ENCODE measurements at places on chromosomes 3 and 15.
A peak's percentile ranks its signal among the peaks of the same experiment; 100 is the strongest.

GRCh38 chr15:74191798-74192197, 10.8 kb downstream of the STRA6 start:
- DNase-seq: no peak

DNA sequence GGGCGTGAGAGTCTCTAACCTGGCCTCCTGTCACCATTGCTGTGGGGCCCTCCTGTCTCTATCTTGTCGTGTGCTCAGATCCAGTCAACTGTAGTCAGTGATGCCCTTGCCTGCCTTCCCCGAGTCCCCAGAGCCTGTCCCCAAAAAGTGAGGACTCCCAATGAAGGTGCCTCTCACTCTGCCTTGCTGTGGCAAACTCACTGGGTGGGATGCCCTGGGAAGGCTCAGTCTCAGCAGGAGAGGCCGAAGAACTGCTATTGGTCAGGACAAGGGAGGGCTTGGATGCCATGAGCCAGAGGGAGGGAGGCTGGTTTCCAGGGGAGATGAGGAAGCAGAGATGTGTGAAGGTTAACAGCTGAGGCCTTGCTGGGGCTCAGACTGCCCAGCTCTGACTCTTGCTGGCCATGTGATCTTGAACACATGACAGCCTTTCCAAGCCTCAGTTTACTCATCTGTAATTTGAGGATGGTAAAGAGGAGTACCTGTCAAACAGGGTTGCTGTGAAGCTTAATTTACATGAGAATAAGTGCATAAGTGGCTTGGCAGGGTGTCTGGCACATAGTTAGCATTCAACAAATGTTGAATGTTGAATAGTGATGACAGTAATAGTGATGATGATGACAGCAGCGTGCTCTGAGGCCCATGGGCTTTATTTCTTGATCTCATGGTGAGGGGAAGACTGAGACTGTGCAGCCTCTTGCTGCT, 8.2 kb downstream of the KY start:
- no peak for DNase-seq

DNA sequence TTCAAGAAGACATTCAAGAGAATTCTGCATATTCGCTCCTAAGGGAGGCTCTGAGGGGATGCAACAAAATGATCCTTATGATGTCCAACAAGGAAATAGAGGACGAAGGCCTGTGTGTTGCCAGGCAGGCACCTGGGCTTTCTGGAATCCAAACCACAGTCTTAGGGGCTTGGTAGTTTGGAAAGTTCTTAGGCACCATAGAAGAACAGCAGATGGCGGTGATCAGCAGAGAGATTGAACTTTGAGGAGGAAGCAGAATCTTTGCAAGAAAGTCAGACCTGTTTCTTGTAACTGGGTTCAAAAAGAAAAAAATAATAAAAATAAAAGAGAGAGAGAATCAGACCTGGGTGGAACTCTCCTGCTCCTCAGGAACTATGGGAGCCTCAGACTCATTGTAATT, 11.7 kb upstream of the ATG7 start:
- no peak for DNase-seq

DNA sequence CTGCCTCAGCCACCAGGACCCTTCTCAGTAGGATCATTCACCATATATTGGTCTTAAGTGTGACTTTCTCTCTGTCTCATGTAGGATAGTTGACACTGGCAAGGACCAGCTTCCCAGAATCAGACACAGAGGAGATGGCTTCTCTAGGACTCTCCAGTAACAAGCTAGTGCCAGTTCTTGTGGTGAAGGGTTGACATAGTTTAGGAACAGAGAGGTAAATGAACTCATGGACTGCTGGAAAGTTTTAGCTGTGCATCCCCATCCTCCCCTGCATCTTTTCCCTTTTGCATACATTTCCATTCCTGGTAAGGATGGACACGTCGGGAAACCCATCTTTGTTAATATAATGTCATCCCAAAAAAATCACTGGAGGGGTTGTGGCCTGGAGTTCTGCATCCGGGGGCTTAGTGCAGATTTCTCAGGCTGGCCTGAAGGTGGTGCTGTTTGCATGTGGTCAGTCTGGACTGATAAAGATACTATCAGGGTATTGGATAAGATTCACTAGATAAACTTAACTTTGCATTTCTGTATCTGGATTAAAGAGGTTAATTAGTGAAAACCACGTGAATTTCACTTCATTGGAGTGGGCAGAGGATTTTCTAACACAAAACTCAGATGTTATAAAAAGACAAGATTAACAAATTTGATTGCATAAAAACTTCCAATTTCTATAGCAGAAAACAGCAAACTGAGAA, 110.8 kb downstream of the TBC1D2B start:
- peak; percentile 43 for DNase-seq

DNA sequence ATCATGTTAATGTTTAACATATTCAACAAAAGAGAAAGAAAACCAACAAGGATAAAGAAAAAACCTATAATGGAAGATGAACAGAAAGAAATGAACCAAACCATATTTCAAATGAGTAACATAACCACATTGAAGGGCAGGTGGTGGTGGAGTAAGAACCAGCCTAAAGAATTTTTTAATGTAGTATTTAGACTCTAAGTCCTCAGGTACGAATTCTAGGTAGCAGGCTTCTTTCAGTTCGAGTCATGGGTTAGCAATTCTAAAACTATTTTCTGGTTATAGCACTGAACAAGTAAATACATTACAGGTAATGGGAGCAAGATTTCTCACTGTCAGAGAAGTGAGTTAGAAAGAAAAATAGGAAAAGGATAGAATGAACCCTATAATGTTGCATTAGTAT, 24.4 kb downstream of the DCBLD2 start:
- no peak for DNase-seq

All from hematopoietic multipotent progenitor cell treated with erythropoietin and hydrocortisone succinate and interleukin-3 and kit ligand, for 15 days (in vitro differentiated cells).